ENCODE measurements at places on chromosomes 7 and 10.

- peak; percentile 38 for DNase-seq
Measured at GRCh38 chr10:97633921-97634320, 621 bp upstream of the MORN4 start.

GRCh38 chr7:66105263-66105748 is 9.3 kb upstream of the CRCP start:
- DNase-seq = no peak

GRCh38 chr7:81721437-81721836 is 48.4 kb downstream of the HGF start:
- DNase-seq = no peak

- no peak for DNase-seq
Measured at GRCh38 chr10:58237014-58237834, 30.5 kb downstream of the IPMK start.

GRCh38 chr7:4809091-4809591 is 33.7 kb downstream of the AP5Z1 start:
- peak; percentile 46 for DNase-seq
